ENCODE measurements at places on chromosomes 3 and 15.

DNA sequence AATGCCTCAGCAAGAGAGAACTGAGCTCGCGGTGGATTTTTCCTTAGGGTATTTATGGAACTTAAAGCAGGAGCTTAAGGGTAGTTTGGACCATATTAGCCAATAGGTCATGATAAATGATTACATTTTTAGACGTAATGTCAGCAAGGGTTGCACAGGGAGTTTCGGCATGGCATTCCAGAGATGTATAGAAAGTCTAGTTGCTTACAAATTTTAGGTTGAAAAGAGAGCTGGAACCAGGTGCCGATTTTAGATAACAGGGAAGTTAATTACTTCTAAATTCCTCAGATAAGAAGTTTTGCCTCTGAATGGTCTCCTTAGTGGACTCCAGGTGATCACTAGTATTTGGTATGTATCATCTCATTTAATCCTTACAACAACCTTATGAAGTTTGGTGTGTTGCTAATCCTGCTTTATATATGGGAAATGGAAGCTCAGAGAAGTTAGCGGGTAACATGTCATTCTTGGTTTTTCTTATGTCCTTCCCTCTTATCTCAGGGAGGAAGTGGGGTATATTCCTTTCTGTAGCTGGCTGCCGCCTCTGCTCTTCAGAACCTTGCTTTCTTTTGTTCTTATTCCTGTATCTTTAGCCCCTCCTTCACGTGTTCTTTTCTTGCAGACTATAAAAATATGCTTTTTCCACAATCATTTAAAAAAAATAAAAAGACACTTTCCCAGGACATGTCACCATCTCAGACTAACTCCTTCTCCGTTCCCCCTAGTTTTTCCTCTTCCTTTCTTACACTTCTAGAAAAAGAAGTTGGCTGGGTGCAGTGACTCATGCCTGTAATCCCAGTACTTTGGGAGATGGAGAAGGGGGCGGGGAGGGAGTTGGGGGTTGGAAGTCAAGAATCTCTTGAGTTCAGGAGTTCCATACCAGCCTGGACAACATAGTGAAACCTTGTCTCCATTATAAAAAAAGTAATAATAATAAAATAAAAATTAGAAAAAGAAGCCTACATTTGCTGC lies 25.7 kb downstream of the IQGAP1 start:
- no peak for DNase-seq

- no peak for DNase-seq
Observed at GRCh38 chr3:106114848-106115247, 246.0 kb upstream of the CBLB start.

- DNase-seq: no peak
Observed at GRCh38 chr15:100901702-100902435, 17.3 kb upstream of the LRRK1 start.

DNA sequence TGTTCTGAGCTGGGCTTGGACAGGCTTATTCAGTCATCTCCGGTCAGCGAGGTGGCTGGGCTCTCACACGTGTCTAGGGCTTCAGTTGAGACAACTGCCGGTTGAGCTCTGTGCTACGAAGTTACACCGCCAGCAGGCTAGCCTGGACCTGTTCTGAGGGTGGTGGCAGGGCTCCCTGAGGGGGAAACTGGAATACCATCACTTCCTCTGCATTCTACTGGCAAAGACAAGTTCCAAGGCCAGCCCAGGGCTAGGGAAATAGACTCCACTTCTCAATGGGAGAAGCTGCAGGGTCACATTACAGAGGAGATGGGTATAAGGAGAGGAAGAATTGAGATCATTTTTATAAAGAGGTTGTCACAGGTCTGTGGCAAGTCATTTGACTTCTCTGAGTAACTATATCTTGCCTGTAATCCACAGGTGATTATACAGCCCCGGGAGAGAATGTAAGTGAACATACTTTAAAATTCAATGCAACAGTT lies 106.8 kb upstream of the IL12A start:
- DNase-seq: no peak

DNA sequence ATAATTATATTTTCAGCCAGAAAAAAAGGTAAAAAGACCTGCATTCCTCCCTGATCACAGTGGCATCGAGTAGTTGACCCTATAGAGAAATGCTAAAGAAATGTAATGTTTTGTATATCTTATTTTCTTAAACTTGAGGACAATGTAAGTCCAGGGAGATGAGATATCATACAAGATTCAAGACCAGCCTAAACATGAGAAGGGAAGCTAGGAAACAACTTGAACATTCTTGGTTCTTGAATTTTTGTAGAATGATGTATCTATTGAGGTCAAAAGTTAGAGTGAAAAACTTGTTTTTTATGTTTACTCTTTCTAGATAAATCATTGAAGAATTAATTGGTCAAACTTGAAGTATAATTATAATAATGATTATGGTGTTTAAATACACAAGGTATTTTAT lies 497.7 kb upstream of the TBL1XR1 start:
- no peak for DNase-seq

GRCh38 chr15:100863796-100864267 lies 15.8 kb upstream of the ALDH1A3 start:
- no peak for DNase-seq

DNA sequence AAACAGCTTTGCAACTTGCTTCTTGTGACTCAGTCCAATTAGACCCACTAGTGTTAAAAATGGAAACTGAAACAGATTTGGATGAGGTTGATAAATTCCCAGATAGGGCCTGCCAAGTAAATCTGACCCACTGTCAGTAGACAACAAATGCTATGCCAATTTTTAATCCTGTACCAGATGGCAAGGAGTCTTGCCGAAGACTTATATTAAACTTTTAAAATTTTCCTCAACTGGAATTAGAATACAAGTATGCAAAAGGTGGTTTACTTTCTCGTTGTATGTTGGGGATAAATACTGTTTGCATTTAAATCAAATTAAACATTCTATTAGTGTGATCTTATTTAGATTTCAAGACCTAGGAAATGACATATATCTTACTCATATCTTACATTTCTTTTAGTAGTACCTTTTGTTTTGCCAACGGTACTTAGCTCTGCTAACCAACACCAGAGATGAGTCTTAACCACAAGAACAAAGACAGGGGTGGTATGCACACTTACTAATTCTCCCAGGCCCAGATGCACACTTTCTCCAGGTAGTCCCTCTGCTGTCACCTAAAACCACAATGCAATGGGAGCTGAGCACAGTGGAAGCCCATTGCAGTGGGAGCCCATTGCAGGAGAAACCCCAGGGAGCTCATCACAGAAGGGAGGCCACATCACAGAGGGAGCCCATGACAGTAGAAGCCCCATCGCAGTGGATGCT lies 77.8 kb downstream of the WWTR1 start:
- no peak for DNase-seq

DNA sequence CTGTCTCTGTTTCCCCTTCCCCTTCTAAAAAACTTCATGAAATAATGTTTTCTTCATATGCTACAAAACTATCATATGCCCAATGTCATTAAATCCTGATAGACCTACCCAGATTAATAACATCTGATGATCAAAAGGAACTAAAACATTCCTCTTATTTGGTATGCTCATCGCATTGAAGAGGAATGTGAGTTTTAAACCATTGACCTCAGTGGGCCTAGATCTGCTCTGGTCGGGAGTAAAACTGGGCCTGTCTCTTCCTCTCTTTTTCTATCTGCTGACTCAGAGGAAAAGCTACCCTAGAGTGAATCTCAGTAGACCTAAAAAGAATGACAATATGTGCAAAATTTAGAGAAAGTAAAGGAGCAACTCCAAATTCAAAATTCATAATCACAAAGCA lies 275.8 kb downstream of the SATB1 start:
- DNase-seq: no peak

DNA sequence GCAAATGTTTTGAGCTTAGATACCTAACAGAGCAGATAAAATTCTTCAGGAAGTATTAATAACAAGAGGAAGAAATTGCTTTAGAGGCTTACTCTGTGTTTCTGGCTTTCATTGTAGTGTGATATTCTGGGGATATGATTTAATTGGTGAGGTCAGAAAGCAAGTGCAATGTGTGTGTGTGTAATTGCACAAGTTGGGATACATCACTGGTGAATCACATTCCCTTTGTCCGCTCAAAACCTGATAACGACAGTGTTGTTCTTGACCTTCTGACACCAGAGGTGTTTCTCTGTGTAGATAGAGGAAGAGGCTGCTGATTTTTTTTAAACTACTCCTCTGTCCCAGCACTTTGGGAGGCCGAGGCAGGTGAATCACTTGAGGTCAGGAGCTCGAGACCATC lies 161.1 kb downstream of the CACNA2D3 start:
- no peak for DNase-seq

DNA sequence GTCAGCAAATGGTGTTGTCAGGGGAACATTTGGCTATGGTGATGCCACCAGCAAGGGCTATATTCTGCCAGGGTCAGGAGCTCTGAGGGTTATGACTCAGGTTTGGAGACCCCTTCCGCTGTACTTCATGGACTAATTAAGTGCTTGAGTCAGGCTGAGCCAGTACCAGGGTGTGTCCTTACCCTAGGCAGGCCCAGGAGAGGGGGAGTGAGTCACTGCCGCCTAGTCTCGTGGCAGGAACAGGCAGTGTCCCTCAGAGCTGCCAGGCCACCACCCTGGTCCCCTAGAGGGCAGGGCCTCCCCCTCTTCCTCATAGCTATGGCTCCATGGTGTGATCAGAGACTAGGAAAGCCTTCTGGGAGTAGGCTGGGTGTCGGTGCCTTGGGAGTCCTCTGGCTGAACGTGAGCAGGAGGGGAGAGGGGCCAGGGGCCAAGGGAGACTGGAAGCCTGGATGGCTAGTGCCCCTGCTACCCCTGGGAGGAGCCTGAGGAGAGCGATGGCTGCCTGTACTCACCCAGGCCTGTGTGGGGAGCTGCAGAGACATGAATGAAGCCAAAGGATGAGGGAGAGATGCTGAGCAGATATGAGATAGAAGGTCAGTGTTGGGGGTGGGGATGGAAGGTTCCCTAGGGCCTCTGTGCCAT lies 10.6 kb downstream of the MAPKAPK3 start:
- DNase-seq: peak; percentile 19

GRCh38 chr3:157544501-157545130 lies 41.4 kb upstream of the VEPH1 start:
- DNase-seq: no peak

DNA sequence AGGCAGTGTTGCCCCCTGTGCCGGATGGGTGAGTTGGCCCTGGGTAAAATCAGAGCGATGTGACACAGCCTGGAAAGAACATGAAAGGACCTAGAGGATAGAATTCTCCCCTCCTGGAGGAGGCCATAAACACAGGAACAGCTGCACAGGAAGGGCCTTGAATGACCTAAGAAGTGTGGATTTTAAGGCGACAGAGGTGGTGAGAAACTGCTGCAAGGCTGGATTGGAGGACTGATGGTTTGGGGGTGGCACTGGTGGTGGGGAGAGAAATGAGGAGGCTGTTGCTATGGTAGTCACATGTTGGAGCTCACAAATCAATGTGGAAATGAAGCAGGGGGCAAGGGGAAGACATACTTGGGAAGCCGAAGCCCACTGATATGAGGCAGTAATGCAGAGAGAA lies 13.8 kb downstream of the XIRP1 start:
- no peak for DNase-seq

GRCh38 chr3:52277071-52277964 lies 1.1 kb downstream of the WDR82 start:
- DNase-seq: peak; percentile 68

- no peak for DNase-seq
Observed at GRCh38 chr15:41484937-41485625, 8.6 kb upstream of the ITPKA start.

GRCh38 chr15:46763091-46763490 lies 954.2 kb upstream of the SEMA6D start:
- no peak for DNase-seq

DNA sequence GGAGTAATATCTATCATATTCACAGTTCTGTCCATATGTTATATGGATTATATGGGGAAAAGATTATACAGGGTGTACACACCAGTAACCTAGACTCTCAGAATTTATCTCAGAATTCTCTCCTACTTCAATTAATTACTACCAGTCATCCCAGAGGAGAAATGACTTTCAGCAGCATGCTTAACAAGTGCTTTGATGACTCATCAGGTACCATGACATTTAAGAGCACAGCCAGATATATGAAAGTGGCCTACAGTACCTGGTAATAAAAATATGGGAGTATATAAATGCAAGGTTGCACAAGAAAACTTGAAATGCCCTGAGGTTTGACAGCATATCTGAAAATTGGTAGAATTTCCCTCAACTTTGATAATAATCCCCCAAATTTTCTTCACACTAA lies 1273.0 kb downstream of the OTOL1 start:
- DNase-seq: no peak

- DNase-seq: no peak
Observed at GRCh38 chr3:196218155-196218712, 1.9 kb downstream of the SLC51A start.

DNA sequence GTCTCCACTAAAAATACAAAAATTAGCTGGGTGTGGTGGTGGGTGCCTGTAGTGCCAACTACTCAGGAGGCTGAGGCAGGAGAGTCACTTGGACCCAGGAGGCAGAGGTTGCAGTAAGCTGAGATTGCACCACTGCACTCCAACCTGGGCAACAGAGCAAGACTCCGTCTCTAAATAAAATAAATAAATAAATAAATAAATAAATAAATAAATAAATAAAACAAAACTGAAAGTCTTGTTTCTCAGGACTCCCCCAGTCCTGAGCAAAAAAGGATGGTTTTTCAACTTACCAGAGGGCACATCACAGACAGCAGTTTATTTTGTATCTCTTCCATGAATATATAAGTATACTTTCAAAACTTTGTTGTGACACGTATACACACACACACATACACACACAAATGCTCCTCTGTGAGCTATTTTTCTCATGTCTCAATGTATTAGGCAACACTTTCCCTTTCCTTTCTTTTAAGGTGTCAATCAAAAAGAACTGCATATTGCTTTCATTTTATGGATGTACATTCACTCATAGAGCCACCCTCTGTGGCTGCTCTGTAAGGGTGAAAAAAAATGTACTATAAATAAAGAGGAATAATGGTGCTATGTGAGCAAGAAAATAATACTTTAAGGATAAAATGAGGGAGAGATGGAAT lies 54.8 kb upstream of the MITF start:
- no peak for DNase-seq

- DNase-seq: peak; percentile 85
Observed at GRCh38 chr3:71721651-71722157, 3.5 kb downstream of the EIF4E3 start.

DNA sequence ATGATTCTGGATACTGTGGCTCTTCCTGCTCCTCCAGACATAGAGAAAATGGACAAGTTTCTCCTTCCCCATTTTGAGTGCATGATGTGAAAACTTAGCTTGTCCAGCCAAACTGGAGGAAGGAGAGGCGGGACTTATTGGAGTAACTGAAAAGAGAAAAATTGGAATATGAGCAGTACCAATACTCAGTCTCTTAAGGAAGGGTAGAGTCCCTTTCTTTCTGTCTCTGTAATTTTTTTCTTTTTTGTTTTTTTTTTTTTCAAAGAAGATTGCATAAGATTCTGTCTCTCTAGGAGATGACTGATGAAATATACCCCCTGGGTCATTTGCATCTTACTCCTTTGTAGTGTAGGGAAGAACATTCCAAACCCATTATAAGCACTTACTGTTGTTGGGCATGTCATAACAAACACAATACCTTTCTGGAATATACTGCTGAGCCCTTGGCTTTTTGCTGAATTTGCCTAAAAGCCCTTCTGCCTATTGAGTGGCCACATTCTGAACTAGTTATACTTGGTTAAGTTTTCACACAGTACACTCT lies 498.1 kb upstream of the TPRG1 start:
- peak; percentile 71 for DNase-seq

Measured in AML-193 (cell line).